ENCODE measurements at places on chromosomes 16 and 17. TPM values are rescaled to one million over a fixed set of nuclear protein-coding genes. Genes with fewer than 3 reads are reported as not detected.

SYNGR3 gene
- total RNA-seq, result 9.5 TPM

CALB2 gene
- 4.5 TPM for total RNA-seq

MYLK3 gene
- total RNA-seq, result 0.14 TPM

CXCL16 gene
- total RNA-seq, result 16.2 TPM

TVP23A gene
- total RNA-seq, result 0.07 TPM

HSPB9 gene
- not detected for total RNA-seq

CASKIN1 gene
- 0.35 TPM for total RNA-seq

SLC2A4 gene
- total RNA-seq, result 0.57 TPM

AATK gene
- total RNA-seq, result 0.25 TPM

SECTM1 gene
- total RNA-seq, result 2.5 TPM

SLC16A11 gene
- not detected for total RNA-seq

SYCE1L gene
- 7.3 TPM for total RNA-seq

SOST gene
- total RNA-seq, result not detected

TMIGD1 gene
- total RNA-seq, result not detected

IL17C gene
- 0.13 TPM for total RNA-seq

TBC1D26 gene
- total RNA-seq, result not detected

PRR11 gene
- total RNA-seq, result 58.7 TPM

SRCIN1 gene
- total RNA-seq, result 2.3 TPM

CLEC3A gene
- total RNA-seq, result not detected

BTBD17 gene
- not detected for total RNA-seq

KIF2B gene
- total RNA-seq, result not detected

CRYBA1 gene
- not detected for total RNA-seq

RHBDL3 gene
- 4.1 TPM for total RNA-seq

TPPP3 gene
- total RNA-seq, result 16.5 TPM
